Esophagus squamous epithelium (tissue), 5 donors: ENCODE measurements at places on chromosomes 6 and 20. TPM values are rescaled to one million over a fixed set of nuclear protein-coding genes. Genes with fewer than 3 reads are reported as not detected.

- DNase-seq: no peak
Measured at GRCh38 chr20:6265204-6265904, 142.5 kb upstream of the FERMT1 start.

DNA sequence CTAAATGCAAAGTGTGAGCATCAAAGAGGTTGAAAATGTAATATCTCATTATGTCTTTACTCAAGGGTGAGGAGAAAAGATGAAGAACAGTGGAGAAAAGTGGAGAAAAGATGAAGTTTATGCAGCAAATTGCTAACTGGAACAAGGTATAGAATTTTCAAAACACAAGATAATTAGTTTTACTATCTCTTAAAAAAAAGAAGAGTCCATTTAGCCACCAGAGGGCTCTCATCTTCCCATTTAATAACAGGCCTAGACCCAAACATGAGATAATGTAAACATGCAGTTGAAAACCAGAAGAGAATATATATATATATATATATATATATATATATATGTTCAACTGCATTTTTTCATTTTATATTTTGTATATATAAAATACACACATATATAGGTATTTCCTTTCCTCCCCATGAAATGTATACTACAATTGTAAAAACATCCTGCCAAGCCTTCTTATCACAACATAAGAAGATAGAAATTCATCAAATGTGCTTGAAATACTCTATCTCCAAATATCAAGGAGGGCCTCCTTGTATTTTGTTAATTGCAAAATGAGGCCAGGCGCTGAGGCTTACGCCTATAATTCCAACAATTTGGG, 78.4 kb downstream of the ADTRP start:
- DNase-seq: no peak

GRCh38 chr6:135382182-135382628, 115.3 kb downstream of the AHI1 start:
- no peak for DNase-seq

DNA sequence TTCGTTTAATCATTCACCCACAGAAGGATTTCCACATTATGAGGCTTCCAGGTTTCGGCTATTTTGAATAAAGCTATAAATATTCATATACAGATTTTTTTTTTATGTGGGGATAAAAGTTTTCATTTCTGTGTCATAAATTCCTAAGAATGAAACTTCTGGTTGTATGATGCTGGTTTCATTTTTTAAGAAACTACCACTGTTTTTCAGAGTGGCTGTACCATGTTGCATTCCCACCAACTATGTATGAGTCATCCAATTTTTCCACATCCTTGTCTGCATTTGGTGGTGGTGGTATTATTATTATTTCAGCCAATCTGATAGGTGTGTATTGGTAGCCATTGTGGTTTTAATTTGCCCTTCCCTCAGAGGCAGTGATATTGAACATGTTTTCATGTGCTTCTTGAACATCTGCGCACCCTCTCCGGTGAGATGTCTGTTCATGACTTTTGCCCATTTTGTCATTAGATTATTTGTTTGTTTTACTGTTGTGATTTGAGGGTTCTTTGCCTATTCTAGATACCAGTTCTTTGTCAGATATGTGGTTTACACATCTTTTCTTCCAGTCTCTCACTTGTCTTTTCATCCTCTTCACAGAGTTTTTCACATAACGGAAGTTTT, 75.5 kb downstream of the DOK5 start:
- no peak for DNase-seq

Gene NKX2-2
- not detected for total RNA-seq

DNA sequence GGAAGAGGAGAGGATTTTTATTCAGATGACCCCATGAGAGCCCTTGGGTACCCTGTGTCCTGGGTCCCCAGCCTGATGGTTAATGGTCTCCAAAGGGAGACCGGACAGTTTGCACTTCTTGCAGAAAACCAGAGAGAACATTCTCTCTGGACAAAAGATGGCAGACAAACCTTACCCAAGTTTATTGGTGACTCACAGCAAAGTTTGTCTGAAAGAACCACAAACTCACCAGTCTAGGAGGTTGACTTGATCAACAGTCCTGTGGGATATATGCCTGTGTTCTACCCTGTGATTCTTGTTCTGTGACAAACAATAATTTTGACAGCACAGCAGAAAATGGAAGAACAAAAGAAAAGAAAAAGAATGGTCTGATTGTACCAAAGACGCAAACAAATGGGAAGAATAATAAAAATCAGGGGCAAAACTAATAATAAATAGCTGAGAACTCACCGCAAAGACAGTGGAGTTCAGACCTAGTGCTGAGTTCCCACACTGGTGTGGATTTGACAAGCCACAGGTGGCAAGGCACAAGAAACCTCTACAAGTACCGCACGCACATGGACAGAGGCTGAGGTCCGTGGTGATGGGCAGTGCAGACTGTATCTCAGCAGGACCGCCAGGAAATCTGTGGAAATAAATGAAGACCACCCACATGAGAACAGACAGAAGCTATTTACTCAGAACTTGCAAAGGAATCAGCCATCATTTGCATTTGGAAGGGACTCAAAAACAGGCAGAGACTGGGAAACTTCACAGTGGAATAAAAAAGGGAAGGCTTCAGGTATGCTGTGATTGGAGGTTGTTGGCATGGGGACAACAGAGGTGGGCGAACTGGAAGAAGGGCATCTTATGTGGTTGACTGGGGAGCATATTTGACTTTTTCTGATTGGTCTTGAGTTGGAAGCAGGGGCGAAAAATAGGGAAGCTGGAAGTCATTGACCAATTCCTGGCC, 246.3 kb upstream of the RNF24 start:
- no peak for DNase-seq

DNA sequence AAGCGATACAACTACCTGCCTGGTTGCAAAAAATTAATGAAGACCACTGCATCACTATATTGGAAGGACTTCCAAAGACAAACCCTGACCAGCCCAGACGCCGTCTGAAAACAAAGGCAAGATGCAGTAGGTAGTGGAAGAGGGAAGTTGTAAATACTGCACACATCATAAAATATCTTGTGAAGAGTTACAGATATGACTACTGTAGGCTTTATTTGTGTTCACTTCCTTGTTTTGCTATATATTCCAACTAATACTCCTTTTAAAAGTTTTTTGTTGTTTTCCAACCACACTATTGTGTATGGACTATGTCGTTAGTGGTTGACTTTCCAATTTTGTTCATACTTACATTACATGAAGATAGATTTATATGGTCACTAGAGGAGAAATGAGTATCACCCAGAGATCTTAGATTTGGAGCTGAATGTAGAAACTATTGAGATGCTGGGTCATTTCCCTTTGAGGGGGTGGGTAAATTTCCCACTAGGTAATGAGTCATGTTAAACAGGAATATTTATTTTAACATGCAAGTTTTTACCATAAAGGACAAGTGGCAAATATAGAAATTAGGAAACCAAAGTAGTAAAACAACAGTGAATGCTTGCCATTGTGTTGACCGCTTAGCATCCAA, 16.6 kb upstream of the TXLNB start:
- DNase-seq: no peak

Gene TMC2
- total RNA-seq: 0.19 TPM

GRCh38 chr20:9066191-9066590, 2.7 kb upstream of the PLCB4 start:
- no peak for DNase-seq

GRCh38 chr6:36731622-36732310, 34.1 kb downstream of the RAB44 start:
- no peak for DNase-seq

Gene GCNT2
- 6.9 TPM for total RNA-seq

- DNase-seq: no peak
Measured at GRCh38 chr6:25010176-25010575, 74.4 kb upstream of the RIPOR2 start.

GRCh38 chr6:81875782-81876293, 123.4 kb upstream of the TENT5A start:
- DNase-seq: no peak

DNA sequence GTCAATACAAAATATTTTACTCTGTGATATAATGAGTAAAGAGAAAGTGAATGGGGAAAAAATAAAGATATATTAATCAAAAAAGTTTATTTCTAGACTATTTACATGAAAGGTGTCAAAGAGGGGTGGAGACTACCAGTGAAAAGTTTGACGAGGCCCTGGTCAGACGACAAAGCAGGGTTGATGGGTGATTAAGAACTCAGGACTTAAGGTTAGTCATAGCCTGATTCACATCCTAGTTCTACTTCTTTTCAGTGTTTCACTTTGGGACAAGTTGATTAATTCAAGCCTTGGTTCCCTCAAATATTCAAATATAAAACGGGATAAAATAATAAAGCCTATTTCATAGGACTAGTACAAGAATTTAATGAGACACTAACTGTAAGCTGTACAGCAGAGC, 178.2 kb upstream of the HS3ST5 start:
- DNase-seq: no peak

Gene NANP
- 5.4 TPM for total RNA-seq

DNA sequence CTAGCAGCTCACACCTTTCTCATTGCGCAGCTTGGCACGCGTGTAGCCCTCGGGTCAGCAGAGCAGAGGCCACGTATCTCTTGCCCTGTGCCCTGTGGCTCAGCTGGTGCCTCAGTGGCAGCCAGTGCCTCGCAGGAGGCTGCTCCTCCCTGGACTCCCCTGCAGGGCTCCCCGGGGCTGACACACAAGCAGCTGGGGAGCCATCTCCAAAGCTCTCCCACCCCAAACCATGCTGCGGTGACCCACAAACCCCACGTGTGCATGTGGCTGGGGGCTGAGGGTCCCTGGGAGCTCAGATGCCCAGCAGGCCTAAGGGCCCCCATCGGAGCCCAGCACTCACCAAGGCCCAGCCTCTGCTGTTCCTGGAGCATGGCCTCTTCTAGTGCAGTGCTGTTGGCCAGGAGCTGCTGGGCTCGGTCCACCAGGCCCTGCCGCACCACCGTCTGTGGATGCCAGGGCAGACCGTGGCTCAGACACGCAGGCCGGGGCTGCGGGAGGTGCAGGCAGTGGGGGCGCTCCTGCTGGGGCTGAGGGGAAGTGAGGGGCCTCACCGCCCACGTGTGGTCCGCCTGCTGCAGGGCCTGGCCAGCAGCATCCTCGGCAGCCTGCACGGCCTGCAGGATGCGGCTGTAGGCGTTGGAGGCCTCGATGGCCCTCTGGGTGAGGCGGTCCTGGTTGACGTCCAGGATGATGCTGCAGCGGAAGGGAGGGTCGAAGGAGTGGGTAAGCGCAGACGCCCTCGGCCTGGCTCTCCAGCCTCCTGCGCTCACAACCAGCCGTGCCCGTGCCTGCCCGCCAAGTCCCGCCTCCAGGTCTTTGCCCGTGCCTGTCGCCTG, 13.8 kb downstream of the ADRM1 start:
- DNase-seq: no peak

DNA sequence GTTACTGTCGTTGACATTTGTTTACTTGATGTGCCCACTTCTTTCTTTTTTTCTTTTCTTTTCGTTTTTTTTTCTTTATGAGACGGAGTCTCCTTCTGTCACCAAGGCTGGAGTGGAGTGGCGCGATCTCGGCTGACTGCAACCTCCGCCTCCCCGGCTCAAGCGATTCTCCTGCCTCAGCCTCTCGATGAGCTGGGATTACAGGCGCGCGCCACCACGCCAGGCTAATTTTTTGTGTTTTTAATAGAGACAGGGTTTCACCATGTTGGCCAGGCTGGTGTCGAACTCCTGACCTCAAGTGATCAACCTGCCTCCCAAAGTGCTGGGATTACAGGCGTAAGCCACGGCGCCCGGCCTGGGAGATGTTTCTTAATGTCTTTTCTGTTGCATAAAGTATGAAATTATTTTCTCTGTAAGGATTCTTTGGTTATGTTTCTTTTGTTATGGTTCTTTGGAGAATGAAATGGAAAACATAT, 33.3 kb upstream of the PRSS16 start:
- DNase-seq: no peak

GRCh38 chr6:86937219-86938079, at the start of gene HTR1E:
TSS of gene HTR1E (plus strand) at chr6:86937528. CDS start at chr6:87015335, 77,807 bp downstream.
- DNase-seq: no peak

- DNase-seq: no peak
Measured at GRCh38 chr6:17530321-17530835, 69.7 kb upstream of the FAM8A1 start.

DNA sequence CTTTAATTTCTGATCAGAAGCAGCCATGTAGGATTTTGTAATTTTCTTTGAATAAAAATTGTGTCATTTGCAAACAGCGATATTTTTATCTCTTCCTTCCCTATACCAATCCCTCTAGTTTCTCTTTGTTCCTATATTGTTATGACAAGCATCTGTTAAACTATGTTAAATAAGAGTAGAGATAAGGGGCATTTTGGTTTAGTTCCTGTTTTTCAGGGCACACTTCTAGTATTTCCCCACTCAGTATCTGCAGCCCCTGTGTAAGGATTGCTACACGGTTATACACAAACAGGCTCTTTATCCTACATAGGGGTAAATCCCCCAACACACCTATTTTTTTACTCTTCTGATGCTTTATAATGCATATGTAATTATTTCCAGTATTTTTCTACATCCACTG, 42.1 kb downstream of the TRERF1 start:
- DNase-seq: no peak

- no peak for DNase-seq
Measured at GRCh38 chr20:16069389-16070010, 503.7 kb downstream of the KIF16B start.

DNA sequence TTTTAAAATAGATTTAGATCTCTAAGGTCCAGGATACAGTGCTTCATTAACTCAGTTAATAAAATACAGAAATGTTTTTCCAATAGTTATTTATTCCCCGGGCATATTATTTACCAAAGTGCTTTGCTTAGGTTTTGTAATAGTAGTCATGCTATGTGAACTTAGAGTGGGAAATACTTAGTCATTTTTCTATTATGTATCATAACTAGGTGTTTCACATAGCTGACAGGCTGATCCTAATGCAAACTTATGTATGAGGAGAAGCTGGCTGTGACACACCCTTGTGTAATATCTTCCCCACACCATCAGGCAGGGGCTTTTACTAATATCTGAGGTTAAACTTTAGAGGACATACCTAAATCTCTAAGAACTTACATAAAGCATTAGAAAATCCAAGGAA, 277.7 kb upstream of the RIMS1 start:
- DNase-seq: no peak

- DNase-seq: no peak
Measured at GRCh38 chr6:97995158-97995557, 712.1 kb upstream of the MMS22L start.

Gene SPEF1
- not detected for total RNA-seq

GRCh38 chr20:11110535-11110934, 436.7 kb upstream of the JAG1 start:
- DNase-seq: no peak

GRCh38 chr6:148761527-148762011, 14.7 kb downstream of the UST start:
- DNase-seq: no peak

DNA sequence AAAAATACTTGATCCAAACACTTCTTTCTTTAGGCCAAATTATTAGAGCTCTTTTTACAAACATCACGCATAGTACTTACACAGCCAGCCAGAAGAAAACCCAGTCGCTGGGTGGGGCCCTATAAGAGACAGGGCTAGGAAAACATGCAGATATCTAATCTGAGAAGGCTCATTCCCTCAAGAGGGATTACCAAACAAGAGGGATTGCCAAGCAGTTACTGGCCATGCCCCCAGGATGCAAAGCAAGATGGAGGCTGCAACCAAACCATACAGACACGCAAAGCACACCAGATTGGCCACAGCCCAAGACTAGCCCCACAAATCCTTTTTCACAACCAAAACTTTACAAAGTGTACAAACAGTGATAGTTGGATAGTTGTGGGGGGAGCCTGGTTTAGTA, 1235.4 kb upstream of the GJE1 start:
- no peak for DNase-seq

- DNase-seq: no peak
Measured at GRCh38 chr6:91288741-91289140, 701.9 kb upstream of the MAP3K7 start.
